Epithelial cell of esophagus (primary cell): ENCODE measurements at places on chromosomes 13 and 19.

DNA sequence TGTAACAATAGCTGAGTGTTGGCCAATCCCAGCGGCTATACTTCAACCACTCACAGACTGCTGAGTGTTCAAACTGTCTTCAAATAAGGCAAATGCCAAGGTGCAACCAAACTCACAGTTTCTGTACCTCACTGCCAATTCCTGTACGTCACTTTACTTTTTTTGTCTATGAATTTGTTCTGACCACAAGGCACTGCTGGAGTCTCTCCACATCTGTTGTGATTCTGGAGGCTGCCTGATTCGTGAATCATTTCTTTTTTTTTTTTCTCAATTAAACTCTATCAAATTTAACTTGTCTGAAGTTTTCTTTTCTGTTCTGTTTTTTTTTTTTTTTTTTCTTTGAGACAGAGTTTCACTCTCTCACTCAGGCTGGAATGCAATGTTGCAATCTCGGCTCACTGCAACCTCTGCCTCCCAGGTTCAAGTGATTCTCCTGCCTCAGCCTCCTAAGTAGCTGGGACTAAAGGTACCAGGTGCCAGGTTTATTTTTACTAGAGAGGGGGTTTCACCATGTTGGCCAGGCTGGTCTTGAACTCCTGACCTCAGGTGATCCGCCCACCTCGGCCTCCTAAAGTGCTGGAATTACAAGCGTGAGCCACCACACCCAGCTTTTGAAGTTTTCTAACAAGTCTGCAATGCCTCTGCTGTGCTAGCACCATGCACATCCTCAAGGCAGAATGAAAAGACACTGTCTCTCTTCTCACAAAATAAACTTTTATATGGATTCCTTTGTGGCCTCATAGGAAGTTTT is 401.7 kb downstream of the IRS2 start:
- DNase-seq = peak; percentile 14

- no peak for DNase-seq
Measured at GRCh38 chr13:112877066-112877465, 91.9 kb upstream of the MCF2L start.

DNA sequence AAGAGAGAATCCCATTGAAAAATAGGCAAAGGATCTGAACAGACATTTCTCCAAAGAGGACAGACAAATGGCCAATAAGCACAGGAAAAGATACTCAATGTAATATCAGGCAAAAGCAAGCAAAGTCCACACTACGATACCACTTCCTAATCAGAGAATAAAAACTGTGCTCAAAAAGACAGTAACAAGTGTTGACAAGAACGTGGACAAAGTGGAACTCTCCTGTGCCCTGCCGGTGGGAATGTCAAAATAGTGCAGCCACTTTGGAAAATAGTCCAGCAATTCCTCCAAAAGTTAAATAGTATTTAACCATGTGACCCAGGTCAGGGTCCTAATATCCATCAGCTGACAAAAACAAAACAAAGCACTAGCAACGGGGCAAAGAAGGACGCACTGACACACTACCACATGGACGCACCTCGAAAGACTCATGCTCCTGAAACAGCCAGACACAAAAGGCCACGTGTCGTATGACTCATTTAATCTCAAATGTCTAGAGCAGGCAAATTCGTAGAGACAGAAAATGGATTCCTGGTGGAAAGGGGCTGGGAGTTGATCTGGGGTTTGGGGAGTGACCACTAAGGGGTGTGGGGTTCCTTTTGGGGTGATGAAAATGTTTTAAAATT is 5.2 kb downstream of the MIER2 start:
- no peak for DNase-seq

DNA sequence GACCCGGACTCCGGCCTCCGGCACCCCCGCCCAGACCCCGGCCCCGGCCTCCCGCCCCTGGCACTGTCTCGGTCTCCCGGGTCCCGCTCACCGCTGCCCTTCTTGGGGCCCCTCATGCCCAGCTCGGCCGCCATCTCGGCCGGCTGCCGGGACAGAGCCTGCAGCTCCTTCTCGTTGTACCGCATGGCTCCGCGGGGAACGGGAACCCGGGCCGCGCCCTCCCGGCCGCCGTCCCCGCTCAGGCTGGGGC is 140 bp downstream of the PLEKHJ1 start:
- no peak for DNase-seq

- DNase-seq = peak; percentile 43
Measured at GRCh38 chr13:99404005-99404755, 97.0 kb upstream of the GPR183 start.

DNA sequence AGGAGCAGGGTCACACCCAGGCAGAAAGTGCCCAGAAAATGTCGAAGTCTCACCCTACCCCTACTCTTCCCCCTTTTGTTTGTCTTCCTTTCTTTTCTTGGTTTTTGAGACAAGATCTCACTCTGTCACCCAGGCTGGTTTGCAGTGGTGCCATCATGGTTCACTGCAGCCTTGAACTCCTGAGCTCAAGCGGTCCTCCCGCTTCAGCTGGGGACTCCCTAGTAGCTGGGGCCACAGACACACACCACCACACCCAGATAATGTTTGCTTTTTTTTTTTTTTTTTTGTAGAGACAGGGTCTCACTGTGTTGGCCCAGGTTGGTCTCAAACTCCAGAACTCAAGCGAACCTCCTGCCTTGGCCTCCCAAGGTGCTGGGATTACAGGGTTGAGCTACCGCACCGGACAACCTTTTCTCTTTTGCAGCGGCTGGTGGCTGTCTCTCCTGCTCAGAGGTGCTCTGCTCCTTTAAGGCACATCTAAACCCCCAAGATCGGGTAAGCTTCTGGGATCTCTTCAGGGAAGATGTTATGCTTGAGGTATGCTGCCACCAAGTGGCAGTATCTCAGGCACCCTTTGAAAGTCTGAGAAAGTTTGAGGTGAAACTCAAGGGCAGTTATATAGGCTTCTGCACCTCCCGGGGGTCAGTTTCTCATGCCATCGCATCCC is 22.4 kb upstream of the EBI3 start:
- DNase-seq = no peak

DNA sequence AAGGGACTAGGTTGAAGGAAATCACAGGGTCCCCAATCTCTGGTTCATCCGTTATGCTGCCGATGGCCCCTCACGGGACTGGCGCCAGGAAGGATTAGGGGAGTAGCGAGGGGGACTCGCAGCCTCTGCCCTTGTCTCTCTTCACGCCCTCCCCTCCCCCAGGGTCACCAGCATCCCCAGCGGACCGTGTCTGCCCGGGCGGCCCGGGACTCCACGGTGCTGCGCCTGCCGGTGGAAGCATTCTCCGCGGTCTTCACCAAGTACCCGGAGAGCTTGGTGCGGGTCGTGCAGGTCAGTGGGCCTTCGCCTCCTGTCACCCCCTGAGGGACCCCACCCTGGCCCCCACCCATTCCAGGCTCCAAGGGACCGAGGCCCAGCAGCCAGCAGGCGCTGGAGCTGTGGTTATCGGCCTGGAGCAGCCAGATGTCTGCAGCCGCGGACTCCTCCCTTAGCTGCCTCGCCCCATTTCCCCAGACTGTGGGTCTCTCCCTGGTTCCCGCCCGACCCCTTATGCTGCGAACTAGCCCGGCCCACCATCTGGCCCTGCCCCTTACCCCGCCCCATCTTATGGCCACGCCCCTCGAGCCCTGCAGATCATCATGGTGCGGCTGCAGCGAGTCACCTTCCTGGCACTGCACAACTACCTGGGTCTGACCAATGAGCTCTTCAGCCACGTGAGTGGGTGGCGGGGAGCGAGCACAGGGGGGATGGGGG is 5.4 kb downstream of the PNPLA6 start:
- DNase-seq = peak; percentile 51

DNA sequence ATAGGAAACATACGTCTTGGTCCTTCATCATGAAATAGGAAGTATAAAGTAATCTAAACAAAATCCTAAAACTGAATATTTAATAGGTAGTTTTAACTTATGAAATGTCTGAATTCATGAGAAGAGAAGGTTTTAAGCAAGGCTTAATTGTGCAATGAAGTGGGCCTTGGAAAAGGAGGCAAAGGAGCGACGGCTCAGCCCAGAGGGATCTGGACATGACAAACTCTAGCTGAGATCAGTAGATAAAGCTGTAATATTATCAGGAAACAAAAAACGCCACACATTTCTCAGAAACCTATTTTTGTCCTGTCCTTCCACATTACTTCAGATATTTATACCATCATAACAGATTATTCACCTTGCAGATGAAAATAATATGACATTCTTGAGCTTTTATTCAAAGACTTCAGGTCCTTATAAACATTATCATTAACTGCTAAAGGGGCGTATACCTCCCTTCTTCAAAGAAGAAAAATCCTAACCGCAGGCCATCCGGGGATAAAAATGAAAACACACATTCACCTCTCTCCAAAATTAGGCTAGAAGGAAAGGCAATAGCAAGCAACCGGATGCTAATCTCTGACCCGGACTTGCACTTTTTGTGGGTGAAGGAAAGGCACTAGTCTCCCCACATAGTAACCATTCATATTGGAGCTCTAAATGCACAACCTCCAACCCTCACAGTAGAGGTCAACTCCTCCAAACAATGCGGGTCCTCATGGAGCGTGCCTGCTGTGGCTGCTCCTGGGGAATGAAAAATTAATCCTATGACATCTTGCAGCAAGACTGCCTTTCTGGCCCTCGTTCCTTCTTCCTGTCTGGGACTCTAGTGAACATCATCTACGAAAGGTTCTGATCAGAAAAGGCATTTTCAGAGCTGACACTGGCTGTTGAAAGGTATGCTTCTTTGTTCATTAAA is 108.8 kb downstream of the TBC1D4 start:
- no peak for DNase-seq

DNA sequence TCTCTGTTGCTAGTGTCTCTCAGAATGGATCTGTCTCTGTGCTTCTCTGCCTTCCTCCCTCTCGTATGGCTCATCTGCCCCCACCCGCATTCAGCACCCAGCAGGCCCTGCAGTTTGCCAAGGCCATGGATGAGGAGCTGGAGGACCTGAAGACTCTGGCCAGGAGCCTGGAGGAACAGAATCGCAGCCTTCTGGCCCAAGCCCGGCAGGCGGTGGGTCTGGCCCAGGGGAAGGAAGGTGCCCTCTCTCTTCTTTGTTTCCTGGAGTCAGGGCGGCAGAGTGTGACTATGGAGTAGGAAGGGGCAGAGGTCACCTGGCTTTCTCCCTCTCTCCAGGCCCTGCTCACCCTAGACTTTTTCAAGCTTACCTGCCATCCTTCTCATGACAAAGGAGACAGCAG is 10.9 kb downstream of the KASH5 start:
- no peak for DNase-seq

GRCh38 chr19:37251308-37252229 is 33.6 kb downstream of the ZNF383 start:
- peak; percentile 99 for DNase-seq

GRCh38 chr19:11257846-11258380 is 4.4 kb downstream of the DOCK6 start:
- peak; percentile 63 for DNase-seq

- no peak for DNase-seq
Measured at GRCh38 chr13:98958443-98958794, 19.4 kb downstream of the DOCK9 start.

DNA sequence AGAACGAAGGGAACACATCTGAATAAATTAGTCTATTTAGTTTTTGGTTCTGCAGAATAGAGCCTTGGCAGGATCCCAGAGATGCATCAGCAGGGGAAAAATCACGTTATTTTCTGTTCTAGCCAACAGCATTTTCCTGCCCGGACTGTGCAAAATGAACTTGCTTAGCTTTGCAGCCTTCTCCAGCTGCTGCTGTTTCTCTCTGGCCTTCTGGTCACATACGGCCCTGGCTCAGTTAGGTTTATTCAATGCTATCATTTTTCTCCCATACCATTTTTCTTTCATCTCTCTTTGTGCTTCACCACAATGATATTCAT is 110.4 kb upstream of the KL start:
- DNase-seq = no peak

- DNase-seq = no peak
Measured at GRCh38 chr13:114226088-114226487, 8.6 kb upstream of the CDC16 start.

- no peak for DNase-seq
Measured at GRCh38 chr19:5857203-5858081, 6.2 kb upstream of the FUT3 start.

DNA sequence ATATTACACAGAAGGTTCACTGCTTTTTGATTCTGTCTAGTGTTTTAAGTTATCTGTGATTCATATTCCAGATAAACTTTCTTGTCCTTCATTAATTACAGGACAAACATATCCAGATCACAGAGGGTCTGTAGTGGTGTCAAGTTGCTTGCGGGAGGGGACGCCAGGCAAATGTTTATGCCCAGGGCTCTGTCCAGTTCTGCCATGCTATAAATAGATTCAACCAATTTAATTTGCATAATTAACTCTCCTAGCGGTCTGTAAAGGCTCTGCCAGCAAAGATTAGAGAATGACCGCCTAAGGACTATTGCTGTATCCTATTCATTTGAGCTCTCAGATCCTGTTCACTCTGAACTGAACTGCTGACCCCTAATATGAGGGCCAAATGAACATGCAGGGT is 59.7 kb upstream of the TRPC4 start:
- DNase-seq = no peak

GRCh38 chr13:96710166-96710862 is 284.0 kb downstream of the OXGR1 start:
- peak; percentile 40 for DNase-seq

DNA sequence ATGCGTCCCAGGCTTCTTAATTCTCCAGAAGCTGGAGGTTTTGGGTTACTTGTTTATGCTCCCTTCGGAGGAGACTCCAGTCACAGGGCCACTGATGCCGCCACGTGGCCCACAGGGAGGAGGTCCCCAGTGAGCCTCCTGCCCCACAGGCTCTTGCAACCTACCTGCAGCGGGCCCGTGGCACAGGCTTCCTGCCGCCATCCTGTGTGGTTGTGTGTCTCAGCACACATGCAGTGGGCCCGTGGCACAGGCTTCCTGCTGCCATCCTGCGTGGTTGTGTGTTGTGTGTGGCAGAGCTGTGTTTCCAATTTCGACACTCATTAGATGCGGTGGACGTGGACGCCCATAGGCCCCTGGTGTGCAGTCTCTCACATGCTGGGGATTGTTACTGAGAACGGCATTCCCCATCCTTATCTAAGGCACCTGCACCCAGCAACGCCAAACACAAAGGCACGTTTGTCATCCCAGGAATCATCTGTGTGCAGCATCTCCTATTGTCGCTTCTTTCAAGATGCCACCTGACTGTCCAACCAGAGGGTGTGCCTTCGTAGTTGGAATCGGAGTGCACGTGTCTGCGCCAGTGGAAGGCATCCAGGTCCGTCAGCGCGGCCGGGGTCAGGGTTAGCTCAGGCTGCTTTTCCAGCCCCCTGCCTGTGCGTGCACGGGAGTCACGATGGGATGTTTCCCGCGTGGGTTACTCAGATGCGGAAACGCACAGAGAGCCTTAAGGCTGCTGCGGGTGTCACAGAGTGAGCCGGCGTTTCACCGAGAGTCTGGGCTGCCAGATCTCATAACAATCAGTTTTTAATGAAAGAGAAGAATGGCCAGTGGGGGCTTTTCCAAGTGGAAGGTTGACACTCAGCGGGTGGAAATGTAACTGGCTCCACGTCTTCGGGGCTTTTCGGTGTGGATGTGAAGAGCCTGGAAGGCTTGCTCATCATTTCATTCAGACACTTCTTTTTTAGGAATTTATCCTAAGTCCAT is 119.8 kb downstream of the ATP11A start:
- DNase-seq = no peak

- DNase-seq = no peak
Measured at GRCh38 chr19:46944918-46945628, 74.6 kb upstream of the NPAS1 start.
